Dermis microvascular lymphatic vessel endothelial cell (primary cell): ENCODE measurements at places on chromosomes 4 and X.

DNA sequence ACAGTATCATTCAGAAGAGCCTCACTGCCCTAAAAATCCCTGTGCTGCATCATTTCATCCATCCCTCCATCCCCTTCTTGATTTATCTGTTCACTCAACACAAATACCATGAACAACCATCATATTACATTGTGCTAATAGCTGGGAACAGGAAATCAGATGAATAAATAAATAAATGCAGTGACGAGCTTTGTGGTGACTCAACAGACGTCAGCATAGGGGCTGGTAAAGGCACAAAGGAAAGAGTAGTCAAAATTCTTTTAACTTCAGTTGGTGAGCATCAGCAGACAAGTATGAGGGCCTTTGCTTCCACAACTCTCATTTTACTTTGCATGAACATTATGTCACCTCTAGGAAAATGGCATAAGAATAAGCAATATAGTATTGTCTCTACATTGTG lies 65.5 kb downstream of the EDNRA start:
- no peak for DNase-seq

DNA sequence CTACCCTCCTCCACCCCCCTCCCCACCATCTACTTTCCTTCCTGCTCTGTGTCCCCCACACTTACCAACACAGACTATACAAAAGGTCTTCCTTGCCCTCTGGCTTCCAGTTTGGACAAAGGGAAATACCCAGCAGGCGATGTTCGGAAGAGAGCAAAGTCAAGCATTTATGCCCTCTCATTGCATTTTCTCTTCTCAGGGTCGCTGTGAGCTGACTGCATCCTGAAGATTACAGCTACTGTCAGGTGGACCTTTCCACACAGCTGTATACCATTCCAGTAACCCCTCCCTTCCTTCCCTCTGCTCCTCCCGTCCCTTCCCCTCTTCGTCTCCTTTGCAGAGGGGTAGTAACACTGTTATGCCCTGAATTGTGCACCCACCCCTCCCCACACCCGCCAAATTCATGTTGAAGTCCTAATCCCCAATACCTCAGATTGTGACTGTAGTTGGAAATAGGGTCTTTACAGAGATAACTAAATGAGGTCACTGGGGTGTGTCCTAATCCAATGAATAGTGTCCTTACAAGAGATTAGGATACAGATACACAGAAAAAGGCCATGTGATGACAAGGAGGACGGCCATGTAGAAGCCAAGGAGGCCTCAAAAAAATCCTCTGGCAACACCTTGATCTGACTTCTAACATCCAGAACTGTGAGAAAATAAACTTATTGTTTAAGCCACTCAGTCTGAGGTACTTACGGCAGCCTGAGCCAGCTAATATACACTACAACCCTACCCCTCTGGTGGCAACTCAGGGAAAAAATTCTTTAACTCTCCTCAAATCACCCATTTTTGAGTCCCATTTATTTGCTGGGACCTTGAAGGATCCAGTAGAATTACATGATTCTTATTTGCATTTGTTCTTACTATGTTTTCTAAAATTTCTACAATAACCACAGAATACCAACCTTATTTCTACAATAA lies 11.7 kb downstream of the MORF4L2 start:
- no peak for DNase-seq

- DNase-seq, result no peak
These were observed 102.0 kb upstream of the PDE5A start for GRCh38 chr4:119730671-119730950.

- DNase-seq, result no peak
These were observed 11.9 kb downstream of the RPS6KA3 start for GRCh38 chrX:20254712-20255299.

- no peak for DNase-seq
These were observed 7.0 kb downstream of the HTRA3 start for GRCh38 chr4:8276358-8277240.

DNA sequence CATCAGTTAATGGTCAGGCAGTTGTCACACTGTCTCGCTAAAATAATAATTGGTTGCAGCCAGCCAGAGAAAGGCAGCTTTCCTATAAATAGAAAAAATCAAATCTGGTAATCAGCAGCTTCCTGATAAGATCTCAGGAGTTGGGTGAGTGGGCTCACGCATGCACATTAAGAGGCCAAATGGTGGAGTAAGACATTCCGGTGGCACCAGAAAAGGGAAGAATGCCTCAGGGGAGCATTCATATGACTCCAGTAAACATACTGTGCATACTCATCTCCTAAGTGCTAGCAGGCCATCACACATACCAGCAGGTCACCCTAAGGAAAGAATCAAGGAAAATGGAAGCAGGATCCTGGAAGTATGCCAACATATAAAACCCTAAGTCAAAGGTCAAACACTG lies 40.1 kb downstream of the UGT2B15 start:
- DNase-seq, result no peak

DNA sequence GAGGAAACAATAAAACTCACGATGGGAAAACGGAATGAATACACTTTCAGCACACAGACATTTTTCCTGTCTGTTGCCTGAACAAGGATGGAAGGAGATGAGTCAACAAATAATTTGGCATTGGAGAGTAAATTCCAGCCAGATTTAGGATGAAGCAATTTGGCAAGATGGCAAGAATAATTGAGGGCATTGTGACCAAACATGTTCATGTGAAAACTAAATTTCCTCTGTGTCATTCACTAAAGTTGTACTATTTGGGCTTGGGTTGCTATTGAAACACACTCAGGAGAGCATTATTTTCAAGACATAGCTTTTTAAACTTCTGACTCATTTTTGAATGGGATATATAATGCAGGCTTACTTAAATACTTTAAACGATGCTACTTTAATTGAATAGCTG lies 1614.4 kb downstream of the PCDH19 start:
- no peak for DNase-seq

DNA sequence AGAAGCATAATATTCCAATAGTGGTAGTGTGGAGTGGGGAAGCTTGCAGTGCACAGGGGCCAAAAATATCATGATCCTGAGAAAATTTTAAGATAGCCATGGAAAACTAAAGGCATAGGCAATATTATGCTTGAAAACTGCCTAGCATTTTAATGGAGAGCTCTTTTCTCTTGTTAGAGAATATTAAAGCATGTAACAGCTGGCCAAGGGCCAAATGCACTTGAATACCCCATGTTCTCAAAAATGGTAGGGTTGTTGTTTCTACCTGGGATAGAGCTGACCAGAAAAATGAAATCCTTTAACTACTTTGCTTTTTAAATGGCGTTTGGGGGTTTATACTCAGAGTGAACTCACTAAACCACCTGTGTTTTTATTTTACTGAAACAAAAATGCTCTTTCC lies 739.6 kb upstream of the SLIT2 start:
- DNase-seq, result no peak

DNA sequence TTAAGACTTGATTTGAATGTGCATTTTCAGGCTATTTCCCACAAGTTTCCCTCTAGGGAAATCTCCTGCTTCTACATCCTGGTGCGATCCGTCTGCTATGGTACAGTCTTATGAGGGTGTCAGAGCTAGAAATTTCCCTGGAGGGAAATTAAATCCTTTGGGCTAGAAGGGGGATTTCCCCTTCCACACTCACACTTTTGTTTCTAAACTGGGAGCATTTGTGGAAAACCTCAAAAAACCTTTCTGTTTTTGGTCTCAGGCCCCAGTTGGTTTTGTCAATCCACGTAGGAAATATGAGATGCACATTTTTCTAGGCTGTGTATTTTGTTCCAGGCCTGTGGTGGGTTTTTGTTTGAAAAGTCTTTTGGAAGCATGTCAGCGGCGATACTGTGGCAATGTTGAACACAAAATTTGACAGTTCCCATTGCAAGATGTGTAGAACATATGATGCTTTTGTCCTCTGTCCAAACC lies 17.8 kb downstream of the HMGB3 start:
- no peak for DNase-seq

DNA sequence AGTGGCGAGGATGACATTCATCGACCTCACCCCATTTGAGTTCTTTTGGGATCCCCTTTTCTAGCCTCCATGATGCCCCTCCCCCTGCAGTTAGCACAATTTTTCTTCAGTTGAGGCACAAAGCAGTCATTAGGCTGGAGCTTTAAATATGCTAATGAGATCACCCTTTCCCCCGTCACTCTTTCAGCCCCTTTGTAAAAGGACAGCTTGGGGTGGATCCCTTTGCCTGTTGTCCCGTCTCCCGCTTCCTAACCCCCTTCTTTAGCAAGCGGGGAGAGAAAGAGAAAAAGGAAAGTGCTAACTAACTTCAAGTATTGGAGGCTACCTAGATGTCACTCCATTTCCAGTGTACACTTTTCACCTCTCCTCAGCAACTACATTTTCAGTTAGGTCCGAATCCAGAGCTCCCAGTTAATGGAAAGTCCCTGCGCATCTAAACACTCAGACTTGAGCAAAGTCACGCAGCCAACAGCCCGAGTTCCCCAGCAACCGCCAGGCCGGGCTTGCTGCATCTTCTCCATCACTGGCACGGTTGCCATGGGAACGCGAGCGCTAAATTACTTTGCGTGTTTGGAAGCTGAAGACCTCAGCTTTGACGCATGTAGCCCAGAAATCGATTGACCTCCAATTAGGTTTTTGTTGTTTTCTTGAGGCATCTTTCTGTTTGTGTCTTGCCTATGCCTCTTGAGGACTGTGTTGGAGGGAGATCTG lies 76.8 kb downstream of the RTL5 start:
- no peak for DNase-seq

- DNase-seq, result no peak
These were observed 1.5 kb upstream of the ENPEP start for GRCh38 chr4:110474481-110474880.

GRCh38 chr4:83022724-83023450 lies 12.1 kb upstream of the COPS4 start:
- DNase-seq, result peak; percentile 19

DNA sequence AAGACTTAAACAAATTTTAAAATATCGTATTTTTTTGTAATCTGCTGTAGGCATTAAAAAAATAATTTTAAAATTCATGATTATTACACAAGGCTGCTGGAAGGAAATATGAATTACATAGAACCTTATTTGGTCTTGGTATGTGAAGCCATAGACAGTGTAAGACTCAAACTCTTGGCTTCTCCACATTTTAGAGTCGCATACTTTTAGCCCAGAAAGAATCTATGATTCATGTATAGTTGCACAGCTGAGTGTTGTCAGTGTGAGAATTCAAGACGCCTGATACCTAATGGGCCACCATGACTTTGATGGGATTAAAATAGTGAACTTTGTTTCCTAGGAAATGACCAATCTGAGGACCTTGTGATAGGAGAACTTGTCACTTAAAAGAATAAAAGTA lies 1.4 kb downstream of the INTU start:
- DNase-seq, result no peak

- no peak for DNase-seq
These were observed 166.6 kb upstream of the GLRA2 start for GRCh38 chrX:14362721-14363120.

DNA sequence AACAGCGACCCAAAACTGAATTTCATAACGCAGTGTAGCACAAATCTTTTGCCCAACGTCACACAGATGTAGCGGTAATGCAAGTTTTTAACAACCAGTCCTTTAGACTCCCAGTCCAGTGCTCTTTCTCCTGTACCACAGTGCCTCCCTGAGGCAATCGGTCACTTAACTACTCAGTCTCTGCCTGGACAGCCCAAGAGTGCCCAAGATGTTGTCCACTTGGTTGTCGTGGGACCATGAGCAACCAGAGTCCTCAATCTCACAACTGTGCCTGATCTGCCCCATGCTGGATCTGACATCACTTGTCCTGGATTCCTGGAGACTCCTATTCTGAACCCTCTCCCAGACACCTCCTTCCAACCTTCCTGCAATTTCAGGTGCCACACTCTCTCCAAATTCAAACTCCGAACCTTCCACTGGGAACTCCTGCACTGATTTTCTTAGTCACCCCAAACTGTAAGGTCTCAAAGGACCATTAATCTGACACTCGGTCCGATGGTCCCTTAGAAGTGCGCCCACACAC lies 702 bp downstream of the MMGT1 start:
- DNase-seq, result peak; percentile 9

- DNase-seq, result no peak
These were observed 124.0 kb upstream of the STIM2 start for GRCh38 chr4:26736621-26737020.

DNA sequence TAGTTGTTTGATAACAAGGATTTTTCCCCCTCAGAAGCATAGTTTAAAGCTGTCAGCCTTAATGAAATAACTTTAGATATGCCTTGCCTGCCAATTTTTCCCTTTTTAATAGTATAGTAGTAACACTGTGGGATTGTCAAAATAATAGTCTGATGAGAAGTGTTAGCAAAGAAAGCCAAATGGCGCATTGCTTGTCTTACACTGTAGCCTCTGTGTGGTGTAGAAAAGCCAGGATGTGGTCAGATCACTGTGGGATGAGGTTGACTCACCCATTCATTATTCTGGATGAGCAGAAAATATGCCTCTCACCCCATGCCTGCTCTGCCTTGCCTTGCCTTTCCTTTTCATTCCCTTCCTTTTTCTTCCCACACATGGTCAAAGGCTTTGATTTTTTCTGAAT lies 257.8 kb upstream of the NRK start:
- no peak for DNase-seq

- no peak for DNase-seq
These were observed 9.2 kb upstream of the BMP3 start for GRCh38 chr4:81021142-81021944.

DNA sequence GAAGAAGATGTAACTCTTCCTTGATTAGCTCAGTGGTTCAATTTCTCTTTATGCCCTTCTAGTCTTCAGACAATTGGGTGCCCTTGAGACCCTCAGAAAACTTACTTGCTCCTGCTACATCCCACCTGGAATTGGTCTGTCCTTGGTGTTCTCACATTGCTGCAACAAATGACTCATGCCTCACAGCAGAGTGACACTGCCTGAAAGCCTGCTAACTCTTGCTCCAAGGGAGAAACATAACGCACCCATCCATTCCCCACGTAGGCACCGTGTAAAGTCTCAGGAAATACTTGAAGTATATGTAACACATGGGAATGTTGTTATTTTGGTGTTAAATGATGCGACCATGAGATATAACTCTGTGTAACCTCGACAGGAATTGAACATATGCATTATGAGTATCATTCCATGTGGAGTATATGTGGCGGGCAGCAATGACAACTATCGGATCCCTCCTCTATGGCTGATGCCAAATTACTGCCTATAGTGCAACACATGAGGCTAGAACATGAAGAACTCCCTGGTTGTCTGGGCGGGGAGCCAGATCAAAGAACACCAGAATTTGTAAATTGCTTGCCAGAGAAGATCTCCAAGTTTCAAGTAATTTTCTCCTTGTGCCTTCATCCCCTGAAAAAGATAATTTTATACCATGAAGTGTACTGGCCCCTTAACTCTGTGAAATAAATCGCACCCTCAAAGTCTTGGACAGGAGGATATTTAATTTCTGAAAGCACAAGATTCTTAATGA lies 231.3 kb upstream of the STK26 start:
- DNase-seq, result no peak
